ENCODE measurements at places on chromosomes 1 and 21.

DNA sequence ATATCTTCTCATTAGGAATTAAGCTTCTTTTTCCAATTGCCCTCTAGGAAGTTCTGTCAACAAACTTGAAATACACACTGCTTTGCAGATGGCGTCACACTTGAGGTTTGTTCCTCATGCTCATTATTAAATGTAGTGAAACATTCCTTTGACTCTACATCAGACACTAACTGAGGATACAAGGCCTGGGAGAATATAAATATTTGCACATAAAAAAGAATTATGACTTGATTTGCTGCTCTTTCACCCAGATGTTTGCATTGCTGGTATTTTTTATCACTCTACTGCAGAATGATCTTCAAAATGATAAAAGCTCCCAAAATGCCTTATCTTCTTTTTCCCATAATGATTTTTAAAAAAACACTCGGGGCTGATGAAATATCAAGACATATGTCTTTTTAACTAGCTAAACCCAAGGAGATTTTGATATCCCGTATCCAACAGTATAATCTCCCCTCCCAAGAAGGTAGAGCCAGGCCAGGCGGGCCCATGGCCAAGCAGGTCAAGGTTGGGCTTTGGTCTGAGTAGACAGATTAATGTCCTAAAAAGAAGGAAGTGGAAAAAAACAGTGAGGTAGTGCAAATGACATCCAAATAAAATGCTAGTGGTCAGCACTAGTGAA is 264.6 kb downstream of the HHIPL2 start:
- peak; percentile 37 for DNase-seq

DNA sequence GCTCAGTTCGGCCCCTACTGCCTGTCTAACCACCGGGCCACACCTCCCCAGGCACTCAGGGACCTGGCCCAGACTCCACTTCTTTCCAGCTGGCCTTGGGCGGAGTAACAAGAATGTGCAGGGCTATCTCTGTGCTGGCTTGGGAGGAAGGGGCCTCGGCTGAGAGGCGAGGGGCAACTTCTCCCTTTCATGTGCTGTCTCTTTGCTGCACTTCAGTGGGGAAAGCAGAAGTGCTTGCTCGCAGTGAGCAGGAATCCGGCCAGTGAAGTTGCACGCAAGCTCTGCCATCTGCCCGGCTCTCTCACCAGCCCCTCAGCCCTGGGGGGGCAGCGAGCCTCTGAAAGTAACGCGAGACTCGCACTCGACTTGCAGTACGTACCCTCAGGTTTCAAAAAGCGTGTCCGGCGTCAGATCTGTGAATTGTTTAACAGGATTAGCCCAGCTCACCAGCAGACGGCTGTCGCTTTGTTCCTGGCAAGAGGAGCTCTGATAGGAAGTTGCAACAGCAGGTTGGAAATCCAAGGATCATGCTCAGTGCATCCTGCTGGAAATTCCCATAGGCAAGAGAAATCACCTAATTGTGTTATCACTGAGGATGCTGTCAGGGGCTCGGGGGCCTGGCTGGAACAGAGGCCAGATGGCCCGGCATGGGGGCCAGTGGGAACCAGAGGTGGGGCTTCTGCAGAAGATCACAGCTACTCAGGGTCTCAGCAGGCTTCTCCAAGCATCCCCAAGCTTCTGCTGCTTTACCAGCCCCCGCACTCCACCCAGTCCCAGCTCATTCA is 221.1 kb downstream of the NPHP4 start:
- peak; percentile 3 for DNase-seq

DNA sequence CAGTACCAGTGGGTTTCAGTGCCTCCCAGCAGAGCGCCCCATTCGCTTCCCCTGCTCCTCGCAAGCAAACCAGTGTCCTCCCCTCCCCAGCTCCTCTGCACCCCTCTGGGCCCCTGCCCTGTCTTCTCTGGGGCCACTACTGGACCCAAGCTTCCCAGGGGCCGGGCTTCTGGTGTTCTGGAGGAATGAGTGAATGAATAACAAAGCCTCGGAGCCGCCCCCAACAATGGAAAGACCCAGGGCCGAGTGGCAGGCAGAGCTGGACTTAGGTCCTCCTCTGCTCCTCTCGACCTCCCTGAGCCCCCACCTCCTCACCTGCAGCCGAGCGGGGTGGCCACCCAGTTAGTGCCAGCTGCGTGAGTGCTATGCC is 37.6 kb downstream of the MATN1 start:
- DNase-seq = no peak

DNA sequence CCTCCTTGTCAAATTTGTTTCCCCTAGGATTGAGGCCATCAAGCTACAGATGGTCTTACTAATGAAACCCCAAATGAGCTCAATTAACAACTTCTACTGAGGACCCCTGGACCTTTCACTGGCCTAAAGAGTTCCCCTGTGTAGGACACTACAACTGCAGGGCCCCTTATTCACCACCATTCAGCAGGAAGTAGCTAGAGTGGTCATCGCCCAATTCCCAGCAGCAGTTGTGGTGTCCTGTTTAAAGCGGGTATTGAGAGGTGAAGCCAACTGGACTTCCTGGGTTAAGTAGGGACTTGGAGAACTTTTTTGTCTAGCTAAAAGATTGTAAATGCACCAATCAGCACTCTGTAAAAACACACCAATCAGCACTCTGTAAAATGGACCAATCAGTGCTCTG is 1466.9 kb downstream of the KCNT2 start:
- DNase-seq = no peak

GRCh38 chr1:156086256-156086662 is 4.0 kb upstream of the MEX3A start:
- DNase-seq = peak; percentile 20

DNA sequence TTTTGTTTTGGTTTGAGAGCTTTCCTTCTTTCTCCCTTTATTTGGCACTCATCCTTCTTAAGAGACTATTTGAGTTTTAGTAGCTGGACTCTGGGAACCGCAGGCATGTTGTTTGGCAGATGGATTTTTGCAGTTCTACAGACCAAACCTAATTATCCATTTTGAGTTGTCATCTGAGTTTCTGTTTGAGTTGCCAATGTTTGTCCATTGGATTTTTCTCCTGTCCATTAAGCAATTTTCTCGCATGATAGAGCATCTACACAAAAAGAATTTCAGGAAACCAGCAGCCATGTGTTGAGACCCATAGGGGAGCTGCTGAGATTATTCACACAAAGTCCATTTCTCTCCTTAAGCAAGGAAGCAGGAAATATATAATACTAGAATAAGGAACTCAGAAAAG is 17.2 kb upstream of the CXADR start:
- peak; percentile 21 for DNase-seq

DNA sequence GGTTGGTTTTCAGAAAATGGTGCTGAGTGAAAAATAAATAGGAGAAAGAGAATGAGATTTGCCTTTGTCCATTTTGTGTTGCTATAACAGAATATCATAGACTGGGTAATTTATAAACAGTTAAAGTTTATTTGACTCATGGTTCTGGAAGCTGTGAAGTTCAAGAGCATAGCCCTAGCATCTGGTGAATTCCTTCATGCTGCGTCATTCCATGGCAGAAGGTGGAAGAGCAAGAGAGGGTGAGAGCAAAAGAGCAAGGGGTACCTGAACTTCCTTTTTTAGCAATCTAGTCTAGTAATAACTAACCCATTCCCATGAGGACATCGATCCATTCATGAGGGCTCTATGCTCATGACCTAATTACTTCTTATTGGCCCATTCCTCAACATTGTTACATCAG is 209.1 kb upstream of the ZP4 start:
- DNase-seq = no peak
